Left lung (tissue), 14 donors: ENCODE measurements at places on chromosomes 6 and 20. TPM values are rescaled to one million over a fixed set of nuclear protein-coding genes. Genes with fewer than 3 reads are reported as not detected.

DNA sequence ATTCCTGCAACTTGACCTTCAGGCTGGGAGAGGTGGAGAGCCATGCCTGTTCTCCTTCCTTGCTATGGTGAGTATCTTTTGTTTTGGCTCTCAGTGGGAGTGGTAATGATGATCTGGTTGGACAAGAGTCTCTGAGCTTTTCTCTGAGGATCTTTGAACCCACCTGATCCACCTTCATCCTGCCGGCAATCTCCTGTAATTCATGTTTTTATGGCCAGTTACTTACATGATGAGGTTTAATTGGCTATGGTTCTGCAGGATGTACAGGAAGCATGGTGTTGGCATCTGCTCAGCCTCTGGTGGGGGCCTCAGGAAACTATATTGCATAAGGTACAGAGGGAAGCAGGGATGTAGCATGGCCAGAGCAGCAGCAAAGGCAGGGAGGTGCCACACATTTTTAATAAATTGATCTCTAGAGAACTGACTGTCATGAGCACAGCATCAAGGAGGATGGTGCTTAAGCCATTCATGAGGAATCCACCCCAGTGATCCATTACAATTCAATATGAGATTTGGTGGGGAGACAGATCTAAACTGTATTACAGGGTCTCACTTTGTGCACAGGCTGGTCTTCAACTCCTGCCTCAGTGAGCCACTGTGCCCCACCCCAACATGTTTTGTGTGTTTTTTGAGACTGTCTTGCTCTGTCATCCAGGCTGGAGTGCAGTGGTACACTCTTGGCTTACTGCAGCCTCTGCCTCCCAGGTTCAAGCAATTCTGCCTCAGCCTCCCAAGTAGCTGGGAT is 10.0 kb downstream of the HSPA1B start:
- DNase-seq: no peak

DNA sequence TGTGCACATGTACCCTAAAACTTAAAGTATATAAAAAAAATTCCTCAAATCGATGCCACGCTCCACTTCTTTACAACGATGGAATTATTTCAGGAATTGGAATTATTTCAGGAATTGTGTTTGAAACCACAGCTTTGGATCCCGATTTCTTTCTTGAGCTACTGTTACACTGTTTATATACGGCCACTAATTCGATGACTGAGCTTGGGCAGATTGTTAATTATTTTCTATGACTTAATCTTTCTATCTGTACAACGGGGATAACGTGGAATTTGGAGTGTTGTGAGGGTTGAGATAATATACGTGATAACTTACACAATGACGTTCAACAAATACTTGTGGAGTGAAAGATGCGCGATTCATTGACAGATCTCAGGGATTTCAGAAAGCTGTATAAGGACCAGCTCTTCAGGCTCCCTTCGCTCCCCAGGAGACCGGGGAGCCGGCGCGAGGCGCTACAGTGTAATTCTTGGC is 171.3 kb downstream of the SLC16A10 start:
- DNase-seq: no peak

- no peak for DNase-seq
Measured at GRCh38 chr20:5606350-5606749, 143.9 kb upstream of the SHLD1 start.

DNA sequence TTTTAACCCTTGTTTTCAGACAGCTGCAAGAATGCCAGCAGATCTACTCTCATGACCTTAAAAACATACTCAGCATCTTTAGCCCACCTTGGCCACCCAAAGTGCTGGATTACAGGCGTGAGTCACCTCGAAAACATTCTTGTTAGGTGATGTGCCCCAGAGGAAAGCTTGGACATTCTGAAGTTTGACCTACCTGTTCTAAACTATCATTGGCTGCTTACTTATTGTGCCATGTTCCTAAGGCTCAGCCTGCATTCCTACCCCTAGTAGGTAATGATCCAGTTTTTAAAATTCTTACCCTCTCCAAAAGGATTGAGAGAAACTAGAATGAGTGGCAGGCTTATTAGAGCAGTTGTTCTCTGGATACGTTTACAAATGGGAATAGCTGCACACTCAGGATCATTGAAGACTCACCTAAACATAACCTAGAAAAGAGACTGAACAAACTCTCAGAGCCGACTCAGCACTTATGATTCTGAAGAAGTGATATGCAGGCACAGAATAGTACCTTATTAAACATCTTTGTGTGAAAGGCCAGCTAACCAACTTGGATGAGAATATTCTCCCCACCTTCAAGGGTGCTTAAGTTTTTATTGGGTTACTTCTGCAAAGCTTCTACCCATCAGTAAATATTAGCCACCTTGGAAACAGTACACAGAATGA is 362.1 kb downstream of the NRN1 start:
- DNase-seq: no peak

- DNase-seq: no peak
Measured at GRCh38 chr6:92011681-92012245, 1407.6 kb downstream of the EPHA7 start.

DNA sequence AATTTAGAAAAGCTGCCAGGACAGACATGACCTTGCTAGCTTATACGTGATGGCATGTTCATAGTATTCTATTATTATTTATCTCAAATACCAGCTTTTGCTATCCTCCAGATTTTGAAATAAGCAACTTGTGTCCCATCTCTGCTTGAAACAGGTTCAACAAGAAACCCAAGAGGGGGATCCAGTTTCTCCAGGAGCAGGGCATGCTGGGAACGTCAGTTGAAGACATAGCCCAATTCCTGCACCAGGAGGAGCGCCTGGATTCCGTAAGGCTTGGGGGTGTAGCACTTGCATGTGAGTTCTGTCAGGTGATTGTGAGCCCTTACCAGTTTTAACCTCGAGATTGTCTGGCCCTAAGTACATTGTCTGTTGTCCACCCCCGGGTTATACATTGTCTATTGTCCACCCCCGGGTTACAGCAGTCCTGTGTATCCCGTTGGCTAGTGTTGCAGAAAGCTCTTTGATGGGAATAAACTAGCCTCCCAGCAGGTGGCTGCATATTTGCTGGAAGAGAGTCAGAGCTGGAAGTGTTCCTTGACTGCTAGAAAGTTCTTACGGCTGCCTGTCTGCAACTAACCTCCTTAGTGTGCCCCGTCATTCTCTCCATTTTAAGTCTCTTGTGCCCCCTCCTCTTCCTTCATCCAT is 61.4 kb upstream of the CSE1L start:
- DNase-seq: no peak

GRCh38 chr20:36384022-36384619 is 78.0 kb downstream of the DLGAP4 start:
- DNase-seq: peak; percentile 36

Gene GTPBP2
- polyA plus RNA-seq: 71.2 TPM

Gene CCM2L
- polyA plus RNA-seq: 16.5 TPM

- no peak for DNase-seq
Measured at GRCh38 chr6:117345292-117345610, 79.9 kb downstream of the VGLL2 start.

GRCh38 chr6:17047889-17048288 is 54.0 kb upstream of the STMND1 start:
- DNase-seq: no peak
